ENCODE measurements at places on chromosomes 2 and 18.

GRCh38 chr2:10530607-10531239 is 82.6 kb upstream of the ODC1 start:
- DNase-seq, result no peak

GRCh38 chr18:3541549-3542386 is 91.8 kb downstream of the TGIF1 start:
- DNase-seq, result no peak

DNA sequence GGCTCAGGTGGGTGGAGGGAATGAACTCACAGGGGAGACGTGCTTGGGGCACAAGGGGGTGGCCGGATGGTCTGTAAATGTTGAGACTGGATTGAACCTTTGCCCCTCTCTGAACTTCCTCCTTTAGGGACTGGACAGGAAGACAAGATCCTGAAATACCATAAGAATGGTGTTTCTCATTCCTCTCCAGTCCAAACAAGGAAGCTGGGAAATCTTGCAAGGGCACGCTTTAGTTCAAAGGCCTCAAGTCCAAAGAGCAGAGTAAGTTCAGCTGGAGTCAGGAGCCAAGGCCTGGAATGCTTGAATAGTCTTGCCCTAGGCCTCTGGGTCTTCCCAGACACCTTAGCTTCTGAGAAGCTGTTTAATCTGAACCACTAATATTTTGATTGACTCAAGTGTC is 52.4 kb upstream of the SIX3 start:
- no peak for DNase-seq

DNA sequence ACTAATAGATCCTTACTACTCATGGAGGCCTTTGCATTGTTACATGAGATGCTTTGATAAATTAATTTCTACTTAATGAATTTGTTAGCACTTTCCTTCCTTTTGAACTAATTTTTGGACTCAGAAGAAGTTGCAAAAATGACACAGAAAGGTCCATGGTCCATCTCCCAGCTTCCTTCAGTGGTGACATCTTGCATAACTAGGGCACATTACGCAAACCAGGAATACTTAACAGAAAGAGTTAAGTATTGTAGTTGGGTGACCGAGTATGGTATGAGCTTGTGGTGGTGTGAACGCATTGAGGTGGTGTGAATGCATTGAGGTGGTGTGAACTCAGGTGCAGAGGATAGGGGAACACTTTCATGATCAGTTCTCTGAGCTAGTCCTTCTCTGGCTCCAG is 151.1 kb upstream of the TWIST2 start:
- no peak for DNase-seq

DNA sequence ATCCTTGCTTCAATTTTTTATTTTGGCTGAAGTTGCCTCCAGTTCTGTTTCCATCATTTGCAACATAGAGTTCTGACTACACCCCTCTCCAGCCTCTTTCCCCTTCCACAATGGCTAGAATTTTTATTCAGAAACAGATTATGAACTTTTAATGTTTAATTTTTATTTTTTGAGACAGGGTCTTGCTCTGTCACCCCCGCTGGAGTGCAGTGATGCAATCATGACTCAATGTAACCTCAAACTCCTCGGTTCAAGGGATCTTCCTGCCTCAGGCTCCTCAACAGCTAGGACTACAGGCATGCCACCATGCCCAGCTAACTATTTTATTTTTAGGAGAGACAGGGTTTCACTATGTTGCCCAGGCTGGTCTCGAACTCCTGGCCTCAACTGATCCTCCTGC is 2.8 kb downstream of the NTSR2 start:
- no peak for DNase-seq

- DNase-seq, result no peak
These were observed 155.1 kb downstream of the LPIN1 start for GRCh38 chr2:11901351-11902069.

- DNase-seq, result no peak
These were observed 431.2 kb upstream of the FAM98A start for GRCh38 chr2:34030273-34030672.

- DNase-seq, result no peak
These were observed 32.6 kb downstream of the VIT start for GRCh38 chr2:36729067-36729466.

- DNase-seq, result no peak
These were observed 6.9 kb upstream of the CCBE1 start for GRCh38 chr18:59704146-59704545.

DNA sequence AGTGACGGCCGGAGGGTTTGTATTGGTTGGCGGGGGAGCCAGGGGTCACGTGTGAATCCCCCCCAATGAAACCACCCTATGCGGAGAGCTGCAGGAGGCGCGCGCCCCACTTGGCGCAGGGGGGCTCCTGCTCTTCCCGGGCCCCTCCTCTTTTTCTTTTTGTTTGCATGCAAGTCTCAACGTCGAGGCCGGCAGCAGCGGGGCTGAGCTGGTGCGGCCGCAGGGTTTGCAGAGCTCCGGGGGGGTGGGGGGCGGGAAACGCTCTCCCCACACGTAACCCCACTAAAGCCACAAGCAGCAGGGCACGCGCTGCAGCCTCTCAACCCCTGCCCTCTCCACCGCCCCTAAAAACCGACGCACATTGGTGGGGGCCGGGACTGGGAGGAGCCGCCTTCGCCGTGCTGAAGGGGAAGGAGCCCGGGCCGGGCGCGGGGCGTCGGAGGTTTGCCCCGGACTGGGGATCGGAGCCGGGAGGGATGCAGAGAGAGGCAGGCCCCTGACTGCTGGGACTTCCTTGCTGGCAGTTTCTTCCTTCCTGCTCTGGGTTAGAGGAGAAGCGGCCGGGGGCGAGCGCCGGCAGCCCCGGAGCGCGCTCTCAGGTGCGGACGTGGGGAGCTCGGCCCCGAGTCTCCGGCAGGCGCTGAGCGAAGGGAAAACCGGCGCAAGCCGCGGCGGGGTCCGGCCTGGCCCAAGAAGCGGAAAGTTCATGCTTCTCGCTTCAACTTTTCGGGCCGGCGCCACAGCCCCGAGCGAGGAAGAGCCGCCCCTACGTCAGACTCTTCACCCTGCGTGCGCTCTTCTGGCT is 864 bp downstream of the LBH start:
- DNase-seq, result peak; percentile 92

DNA sequence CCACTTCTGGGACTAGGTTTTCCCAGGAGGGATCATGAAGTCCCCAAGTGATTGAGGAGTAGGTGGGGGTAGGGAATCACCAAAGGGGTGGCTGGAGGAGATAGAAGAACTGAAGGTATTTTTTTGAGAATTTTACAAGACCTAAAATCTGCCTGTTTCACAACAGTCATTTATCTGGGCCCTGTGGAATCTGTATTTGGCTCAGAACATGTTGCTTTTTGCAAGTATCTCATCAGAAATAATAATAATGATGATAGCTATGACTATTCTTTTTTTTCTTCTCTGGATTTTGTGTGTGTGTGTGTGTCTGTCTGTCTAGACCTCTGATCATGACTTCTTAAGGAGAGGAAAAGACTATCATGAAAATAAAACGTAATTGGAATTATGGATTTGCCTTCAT is 13.9 kb downstream of the STON1 start:
- no peak for DNase-seq

DNA sequence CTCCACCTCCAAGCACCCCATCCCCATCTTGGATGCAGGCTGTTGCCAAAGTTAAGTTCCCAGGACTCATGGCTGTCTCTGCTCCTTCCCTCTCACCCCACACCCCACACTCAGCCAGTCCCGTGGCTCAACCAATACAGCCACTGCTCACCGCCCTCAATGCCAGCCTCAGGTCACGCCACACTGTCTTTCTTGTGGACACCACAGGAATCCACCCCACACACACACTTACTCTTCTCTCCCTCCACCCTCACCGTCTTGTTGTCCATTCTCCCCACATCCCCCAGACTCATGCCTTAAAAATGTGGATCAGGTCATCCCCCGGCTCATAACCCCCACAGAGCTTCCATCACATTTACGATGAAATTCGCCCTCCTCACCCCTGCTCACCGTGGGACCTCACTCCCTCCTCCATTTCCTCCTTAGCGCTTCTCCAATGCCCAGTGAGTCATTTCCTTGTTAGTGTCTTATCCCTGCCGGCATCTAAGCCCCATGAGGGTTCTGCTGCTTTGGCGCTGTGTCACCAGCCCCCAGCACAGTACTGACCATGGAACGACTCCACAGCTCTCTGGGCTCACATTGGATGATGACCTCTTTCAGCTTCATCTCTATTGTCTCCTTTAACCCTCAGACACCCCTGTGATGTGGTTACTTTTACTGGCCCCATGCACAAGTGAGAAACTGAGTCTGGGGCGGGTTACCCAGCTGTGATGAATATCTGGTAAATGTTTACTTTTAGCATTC is 13.8 kb downstream of the MLPH start:
- no peak for DNase-seq

GRCh38 chr18:63617049-63617914 is 26.8 kb downstream of the SERPINB4 start:
- no peak for DNase-seq

DNA sequence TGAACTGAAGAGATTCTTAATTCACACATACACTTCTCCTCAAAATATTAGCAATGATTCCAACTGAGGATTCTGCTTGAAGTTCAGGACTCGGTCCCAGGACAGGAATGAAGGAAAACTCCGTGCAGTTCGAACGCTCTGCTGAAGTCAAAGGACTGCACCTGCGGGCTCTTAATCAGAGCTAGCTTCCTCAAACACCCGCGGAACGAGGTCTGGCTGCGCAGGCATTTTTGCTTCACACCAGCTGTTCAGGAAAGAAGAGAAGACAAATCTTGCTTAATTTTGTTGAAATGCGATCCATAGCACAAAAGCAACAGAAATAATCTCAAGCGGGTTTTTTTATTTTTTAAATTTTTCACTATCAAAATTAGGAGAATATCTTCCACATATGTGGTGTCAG is 175.6 kb downstream of the LAMA1 start:
- DNase-seq, result no peak

GRCh38 chr2:235703711-235704295 is 210.0 kb downstream of the AGAP1 start:
- DNase-seq, result no peak

GRCh38 chr18:36330435-36331052 is 33.0 kb downstream of the FHOD3 start:
- no peak for DNase-seq

- DNase-seq, result no peak
These were observed 796.6 kb downstream of the DSC3 start for GRCh38 chr18:30245766-30246455.

- DNase-seq, result no peak
These were observed 141.1 kb downstream of the CSRNP3 start for GRCh38 chr2:165610591-165611029.

- DNase-seq, result no peak
These were observed 790.1 kb downstream of the SLC4A3 start for GRCh38 chr2:220417503-220417902.

DNA sequence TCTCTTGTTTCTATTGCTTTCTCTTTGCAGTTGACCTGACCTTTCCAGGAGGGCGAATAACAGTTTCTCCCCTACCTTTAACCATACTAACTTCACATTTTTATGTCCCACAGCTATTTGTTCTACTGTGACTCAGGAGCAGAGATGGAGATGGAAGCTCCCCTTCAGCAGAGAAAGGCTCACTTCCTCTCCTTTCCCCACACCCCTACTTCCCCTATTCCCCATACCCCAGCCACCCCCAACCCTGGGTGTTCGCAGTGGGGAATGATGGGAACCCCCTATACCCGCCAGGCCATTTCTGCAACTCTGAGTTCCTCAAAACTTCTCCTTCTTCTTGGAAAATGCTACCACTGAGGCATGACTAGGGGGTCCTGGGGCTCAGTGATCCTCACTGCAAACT is 285.4 kb upstream of the MGAT5 start:
- no peak for DNase-seq

DNA sequence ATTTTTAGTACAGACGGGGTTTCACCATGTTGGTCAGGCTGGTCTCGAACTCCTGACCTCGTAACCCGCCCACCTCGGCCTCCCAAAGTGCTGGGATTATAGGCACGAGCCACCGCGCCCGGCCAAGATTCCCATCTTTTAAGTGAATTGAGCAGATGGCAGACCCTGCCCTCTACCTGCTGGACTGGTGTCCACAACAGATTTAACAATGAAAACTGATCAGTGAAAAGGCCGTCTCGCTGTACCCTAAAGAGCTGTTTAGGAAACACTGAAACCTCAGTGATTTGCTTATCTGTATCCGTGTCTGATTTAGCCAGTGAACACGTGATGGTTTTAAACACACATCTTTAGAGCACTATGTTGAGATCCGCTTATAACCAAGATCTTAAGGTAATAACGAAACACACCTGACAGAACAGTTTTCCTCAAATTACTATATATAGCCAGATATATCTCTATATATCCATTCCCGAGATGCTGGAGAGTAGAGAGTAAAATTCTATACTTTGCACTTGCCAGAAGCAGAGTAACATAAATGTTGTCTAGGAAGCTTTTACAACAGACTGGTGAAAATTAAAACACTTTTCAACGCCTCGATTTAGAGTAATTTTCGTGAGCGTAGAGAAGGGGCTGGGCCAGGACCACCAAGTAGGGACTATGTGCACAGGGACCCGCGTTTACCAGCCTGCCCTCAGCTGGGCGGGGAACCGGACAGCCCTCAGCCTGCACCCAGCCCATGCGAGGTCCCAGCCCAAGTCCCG is 594 bp downstream of the FAM161A start:
- no peak for DNase-seq

- no peak for DNase-seq
These were observed 84.1 kb downstream of the CAPN13 start for GRCh38 chr2:30722936-30723725.

DNA sequence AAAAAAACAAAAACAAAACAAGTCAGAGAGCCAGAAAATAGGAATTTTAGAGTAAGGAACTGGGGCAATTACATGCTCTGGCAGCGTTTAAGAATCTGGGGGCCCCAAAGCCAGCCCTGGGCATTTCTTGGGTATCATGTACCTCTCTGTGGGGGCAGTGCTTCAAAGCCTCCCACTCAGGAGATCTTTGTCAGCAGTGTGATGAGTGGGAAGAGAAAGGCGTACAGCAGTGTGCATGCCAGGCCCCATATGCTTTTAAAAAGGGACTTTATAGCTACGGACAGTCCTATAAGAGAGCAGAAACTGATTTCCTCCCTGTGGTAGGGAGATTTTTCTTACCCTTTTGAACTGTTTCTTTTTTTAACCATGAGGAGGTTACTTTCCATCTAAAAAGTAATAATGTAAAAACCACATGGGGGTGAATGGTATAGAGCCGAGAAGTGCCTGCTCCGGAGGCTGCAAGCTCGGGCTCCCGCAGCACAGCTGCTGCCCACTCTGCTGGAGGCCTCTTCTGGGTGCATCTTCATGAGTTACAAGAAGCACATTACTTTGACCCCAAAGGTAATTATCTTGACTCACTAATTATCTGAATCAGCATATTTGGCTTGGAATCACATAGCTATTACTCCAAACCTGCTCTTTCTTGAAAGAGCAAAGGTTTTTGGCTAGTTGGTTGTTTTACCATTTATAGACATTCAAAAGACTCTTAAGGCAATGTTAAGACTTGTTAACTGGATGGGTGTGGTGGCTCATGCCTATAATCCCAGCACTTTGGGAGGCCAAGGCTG is 46.4 kb downstream of the PROC start:
- DNase-seq, result no peak

Data from CD8-positive, alpha-beta memory T cell (primary cell).